ENCODE measurements at places on chromosomes 6 and 20.

DNA sequence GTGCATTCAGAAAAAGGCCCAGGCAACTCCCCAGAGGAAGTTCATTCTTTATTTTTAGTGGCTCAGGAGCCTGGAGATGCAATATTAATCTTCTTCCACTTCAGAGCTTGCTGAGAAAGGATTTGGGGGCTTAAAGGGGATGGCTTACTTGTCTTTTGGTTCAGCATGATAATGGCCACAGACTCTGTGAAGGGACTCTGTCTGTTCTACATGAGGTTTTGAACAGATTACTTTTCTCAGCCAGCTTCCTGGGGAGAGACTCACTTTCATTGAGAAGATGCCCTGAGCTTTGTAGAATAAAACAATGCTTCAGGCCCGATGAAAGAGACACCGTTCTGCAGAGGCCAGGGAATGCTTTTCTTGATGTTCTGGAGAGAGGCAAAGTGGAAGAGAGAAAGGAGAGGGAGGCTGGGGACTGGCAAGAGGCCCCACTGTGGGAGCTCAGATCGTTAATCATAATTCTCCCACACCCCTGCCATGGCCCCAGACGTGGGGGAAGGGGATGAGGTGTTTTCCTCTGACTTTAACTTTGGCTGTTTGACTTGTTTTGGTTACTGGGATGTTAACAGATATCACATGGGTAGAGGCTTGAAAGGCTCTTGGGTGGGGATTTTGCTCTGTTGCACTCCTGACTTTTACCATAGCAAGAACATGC, 19.1 kb downstream of the SCP2D1 start:
- DNase-seq = no peak

DNA sequence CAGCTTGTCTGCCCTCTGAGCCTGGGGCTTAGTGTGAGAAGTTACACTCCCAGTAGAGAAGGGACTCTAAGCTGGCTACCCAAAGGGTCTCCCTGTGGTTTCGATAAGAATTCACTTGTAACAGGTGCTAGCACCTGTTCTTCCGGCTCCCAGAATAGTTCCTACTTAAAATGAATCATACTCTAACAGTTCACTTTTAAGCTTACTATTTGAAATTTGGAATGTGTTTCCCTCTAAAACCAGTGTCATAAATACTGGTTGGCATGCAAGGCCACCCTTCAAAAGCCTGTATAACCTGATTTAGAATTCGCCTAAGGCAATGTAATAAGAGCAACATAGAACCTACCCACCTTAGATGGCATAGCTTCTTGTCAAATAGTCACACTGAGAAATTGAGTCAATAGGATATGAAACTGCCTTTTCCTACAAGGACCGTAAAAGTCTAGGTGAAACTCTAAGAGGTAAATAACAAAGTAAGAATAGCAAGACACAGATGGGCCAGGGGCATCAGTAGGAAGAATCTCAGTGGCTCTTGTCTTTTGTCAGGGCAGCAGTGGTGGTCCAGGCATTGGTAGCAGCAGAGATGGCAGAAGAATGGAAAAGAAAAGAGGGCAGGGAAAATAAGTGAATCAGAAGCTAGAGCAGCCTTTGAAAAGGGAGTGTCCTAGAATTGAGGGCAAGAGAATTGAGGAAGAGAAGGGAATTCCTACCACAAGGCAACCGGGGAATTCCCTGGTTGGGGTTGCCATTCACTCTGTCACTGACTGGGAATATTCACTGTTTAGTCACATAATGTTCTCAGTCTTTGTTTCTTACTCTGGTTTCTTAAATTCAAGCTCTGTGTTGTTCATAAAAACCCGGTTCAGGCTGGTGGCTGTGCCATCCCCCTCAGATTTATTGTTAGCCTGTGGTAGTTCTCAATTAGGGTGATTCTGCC, 91.5 kb downstream of the HIVEP2 start:
- no peak for DNase-seq

GRCh38 chr6:137821491-137821890, 45.6 kb upstream of the TNFAIP3 start:
- no peak for DNase-seq

GRCh38 chr6:24936641-24937317, 1.0 kb upstream of the RIPOR2 start:
- DNase-seq = no peak

DNA sequence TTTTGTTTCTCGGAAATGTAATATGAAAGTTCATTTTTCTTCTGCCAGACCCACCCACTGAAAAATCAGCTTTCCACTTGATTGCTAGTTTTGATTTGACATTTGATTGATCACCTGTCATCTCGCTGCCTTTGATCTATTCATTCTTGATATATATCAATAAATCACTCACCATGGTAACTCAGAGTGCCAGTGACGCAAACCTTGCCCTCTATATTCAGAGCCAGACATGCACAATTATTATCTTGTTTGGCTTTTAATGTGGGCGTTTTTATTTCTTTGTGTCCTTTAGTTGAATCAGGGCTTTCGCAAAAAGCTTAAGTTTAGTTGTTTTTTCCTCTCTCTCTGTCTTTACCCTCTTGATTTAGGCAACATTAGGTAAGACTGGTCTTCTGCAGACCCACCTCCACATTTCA, 2.0 kb downstream of the TSHZ2 start:
- DNase-seq = no peak

All from HS-27A (cell line).